ENCODE measurements at places on chromosomes 1 and 21. TPM values are rescaled to one million over a fixed set of nuclear protein-coding genes. Genes with fewer than 3 reads are reported as not detected.
A peak's percentile ranks its signal among the peaks of the same experiment; 100 is the strongest.

OR2AK2 gene
- polyA plus RNA-seq = not detected

SLC30A2 gene
- polyA plus RNA-seq = not detected

ATAD3C gene
- polyA plus RNA-seq = not detected

CITED4 gene
- 0.98 TPM for polyA plus RNA-seq

RIMS3 gene
- 0.33 TPM for polyA plus RNA-seq

LIN9 gene
- polyA plus RNA-seq = 2.2 TPM

TCEA3 gene
- 14.7 TPM for polyA plus RNA-seq

GJA5 gene
- polyA plus RNA-seq = not detected

HHAT gene
- 5.1 TPM for polyA plus RNA-seq

FGR gene
- not detected for polyA plus RNA-seq

KRTAP24-1 gene
- polyA plus RNA-seq = not detected

RAP1GAP gene
- 0.14 TPM for polyA plus RNA-seq

SFN gene
- 0.10 TPM for polyA plus RNA-seq

- no peak for DNase-seq
These were observed 231.0 kb upstream of the ADGRL2 start for GRCh38 chr1:81569761-81570160.

GRCh38 chr1:41171266-41171874 lies 70.7 kb downstream of the SCMH1 start:
- no peak for DNase-seq

GRCh38 chr1:229655781-229656180 lies 29.7 kb downstream of the URB2 start:
- DNase-seq = no peak

- no peak for DNase-seq
These were observed 21.5 kb downstream of the AGPAT3 start for GRCh38 chr21:43886565-43886964.

DNA sequence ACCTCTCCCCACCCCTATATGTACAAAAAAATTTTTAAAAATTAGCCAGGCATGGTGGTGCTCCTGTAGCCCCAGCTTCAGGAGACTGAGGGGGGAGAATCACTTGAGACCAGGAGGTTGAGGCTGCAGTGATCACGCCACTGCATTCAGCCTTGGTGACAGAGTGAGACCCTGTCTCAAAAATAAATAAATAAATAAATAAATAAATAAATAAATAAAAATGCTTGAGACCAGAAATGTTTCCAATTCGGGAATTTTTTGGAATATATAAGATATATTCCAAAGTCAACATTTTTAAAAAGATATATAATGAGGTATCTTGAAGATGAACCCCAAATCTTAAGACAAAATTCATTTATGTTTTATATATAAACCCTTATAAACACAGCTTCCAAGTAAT lies 42.4 kb upstream of the RAB4A start:
- no peak for DNase-seq

DNA sequence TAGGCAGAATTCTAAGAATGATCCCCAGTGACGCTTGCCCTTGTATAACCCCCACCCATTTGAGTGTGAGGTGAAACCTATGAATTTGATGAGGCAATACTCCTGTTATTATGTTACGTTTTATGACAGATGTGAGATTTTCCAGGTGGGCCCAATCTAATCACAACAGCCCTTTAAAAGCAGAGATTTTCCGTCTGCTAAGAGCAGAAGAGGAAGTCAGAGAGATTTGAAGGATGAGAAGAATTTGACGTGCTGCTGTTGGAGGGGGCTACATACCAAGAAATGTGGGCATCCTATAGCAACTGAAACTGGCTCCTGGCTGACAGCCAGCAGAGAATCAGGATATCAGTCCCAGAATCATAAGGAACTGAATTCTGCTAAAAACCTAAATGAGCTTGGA lies 2.4 kb upstream of the SLC19A2 start:
- DNase-seq = no peak

DNA sequence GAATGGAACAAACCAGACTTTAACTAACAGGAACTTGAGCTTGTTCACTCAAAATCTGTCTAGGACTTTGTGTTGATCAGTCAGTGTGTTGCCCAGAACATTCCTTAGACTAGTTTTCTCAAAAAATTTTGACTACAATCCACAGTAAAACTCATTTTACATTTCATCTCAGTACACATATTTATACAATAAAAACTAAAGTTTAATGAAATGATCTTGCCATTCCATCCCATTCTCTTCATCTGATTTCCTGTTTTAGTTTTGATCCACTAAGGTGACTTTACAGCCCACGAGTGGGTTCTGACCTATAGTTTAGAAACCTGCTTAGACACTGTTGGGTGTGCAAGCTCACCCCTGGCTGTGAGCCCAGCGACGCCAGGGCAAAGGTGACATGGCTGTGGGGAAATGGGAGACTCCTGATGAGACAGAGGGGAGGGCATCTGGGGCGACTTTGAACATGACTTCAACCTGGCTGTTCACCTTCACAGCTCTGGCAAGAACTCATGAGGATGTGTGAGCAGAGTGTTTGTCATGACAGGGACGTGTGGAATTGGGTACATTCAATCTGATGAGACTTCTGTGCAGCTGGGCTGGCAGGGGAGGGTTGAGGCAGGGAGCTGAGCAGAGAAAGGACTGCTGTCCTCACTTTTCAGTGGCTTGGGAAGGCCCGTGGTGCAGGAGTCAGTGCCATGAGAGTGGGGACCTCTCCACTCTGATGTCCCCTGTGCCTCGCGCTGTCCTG lies 40.6 kb downstream of the LHX4 start:
- no peak for DNase-seq

GRCh38 chr1:91791103-91791502 lies 94.8 kb downstream of the TGFBR3 start:
- DNase-seq = no peak

GRCh38 chr1:225450491-225451191 lies 22.8 kb upstream of the LBR start:
- DNase-seq = no peak

GRCh38 chr1:2189459-2190425 lies 4.8 kb downstream of the FAAP20 start:
- DNase-seq = peak; percentile 90

GRCh38 chr1:62508187-62508758 lies 71.4 kb downstream of the USP1 start:
- peak; percentile 11 for DNase-seq

DNA sequence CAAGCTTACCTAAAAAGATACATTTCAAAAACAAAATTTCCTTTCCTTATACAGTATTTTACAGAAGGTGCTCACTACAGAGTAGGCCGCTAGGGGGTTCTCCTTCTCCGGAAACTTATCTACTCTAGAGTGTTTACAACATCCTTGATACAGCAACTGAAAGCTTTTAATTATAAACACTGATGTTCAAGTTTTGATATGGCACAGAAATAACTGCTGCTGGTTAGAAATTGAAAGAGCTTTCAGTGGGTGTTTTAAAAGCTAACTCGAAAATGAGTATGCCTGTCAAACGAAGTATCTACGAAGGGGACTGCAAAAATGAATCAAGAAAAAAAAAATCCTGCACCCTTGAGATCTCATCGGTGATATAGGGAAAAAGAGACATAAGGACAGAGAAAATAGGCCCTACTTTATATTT lies 1.0 kb downstream of the YOD1 start:
- DNase-seq = no peak

GRCh38 chr1:147560765-147561471 lies 19.6 kb downstream of the BCL9 start:
- DNase-seq = no peak

DNA sequence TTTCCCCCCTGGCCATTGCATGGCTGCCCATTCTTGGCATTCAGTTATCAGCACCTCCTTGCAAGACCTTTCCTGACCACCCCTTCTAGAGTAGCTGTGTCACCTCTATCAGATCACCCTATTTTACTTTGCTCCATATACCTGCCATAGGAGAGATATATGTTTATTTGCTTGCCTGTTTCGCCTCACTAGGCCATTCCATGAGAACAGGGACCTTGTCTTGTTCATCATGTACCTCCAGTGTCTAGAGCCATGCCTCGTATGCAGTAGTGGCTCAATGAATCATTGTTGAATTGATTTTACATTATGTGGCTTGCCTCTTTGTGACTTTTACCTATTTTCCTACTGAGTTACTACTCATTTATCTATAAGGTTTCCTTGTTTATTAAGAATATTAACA lies 26.4 kb upstream of the PADI2 start:
- no peak for DNase-seq

DNA sequence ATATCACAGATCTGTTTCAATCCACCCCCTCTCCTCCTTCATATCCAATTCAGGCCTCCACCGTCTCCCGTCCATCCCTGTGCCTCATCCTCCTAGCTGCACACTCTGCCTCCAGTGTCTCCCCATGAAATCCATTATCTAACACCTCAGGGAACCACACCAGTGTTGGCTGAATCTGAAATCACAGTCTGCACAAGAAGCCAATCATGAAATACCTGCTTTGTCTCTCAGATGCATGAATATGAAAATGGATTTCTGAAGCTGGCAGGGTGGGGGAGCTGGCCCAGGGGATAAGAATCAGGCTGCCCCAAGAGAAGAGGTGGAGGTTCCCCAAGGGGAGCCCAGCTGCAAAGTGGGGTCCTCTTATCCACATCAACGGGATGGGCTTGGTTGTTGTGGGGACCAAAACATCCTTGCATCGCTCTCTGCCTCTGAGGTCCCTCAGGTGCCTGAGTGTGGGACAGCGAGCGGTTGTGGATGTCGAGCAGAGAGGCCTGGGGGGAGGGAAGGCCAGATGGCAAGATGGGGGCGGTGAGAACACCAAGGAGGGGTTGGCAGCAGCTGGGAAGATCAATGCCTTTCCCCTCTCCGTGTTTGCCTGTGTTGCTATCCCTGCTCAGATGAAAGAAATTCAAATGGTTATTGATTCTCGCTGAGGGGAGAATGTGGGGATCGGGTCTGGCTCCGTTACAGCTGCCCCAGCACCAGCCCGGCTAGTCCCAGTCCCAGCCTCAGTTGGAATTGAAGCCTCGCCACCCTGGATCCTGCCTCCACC lies 237.3 kb upstream of the POU3F1 start:
- DNase-seq = no peak

DNA sequence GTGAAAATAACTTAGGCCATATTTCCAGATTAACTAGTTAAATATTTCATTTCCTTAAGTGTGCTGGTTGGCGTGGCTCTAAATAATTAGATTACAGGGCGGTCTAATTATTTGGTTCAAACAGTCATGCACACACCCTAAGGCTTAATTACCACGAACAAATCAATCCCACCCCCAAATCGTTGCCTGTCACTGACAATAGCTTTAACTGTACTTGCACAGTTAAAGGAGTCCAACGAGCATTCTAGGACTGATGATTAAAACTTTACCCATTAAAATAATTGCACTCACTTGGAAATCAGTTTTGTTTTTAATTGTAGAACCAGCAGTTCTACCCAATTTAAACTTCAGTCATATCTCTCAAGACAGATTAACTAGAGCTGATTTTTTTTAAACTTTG lies 1.5 kb upstream of the POU2F1 start:
- DNase-seq = no peak

- no peak for DNase-seq
These were observed 35.4 kb upstream of the C1QA start for GRCh38 chr1:22600817-22601605.

DNA sequence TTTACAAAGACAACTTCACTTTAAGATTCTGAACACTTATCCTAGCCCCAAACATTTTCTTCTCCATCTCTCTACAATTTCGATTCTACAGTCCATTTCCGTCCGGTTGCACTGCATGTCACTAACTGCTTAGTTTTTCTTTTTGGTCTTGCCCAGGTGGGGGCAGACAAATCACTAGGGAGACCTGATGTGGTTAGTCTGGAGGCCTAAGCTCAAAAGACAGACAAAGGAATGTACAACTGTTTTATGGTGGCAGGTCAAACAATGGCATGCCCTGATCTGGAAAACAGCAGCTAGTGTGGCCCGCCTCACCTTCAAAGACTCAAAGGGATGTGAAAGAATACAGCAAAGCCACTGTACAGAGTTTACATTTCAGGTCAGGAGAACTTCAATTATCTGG lies 3.8 kb downstream of the ETV3 start:
- DNase-seq = no peak

DNA sequence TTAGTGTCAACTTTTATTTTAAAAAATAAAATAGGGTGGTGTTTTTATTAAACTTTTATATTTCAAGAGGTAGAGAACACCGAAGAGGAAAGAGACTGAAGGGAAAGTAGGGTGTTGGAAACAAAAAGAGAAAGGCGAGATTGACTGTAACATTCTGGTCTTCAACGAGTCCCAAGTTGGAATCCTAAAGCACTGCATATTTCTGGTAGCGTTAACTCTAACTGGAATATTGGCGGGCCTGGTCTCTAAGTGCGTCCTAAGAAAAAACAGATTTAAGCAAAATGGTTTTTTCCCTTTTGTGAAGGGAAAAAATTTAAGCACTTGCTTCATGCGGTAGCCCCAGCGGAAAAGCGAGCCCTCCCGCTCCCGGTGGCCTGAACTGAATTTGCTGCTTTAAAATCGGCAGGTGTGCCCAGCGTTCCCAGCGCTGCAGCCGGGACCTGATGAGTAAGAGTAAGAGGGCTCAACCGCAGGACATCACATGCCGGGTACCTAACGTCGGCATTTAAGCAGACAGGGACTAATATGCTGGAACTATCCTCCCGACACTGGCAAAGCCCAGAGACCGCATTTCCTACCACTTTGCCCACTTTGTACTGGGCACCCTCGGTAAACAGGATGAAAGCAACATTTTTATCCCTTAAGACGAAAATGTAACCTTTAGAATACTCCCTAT lies 30.5 kb upstream of the NFIA start:
- DNase-seq = no peak

GRCh38 chr1:225834417-225835329 lies 24.7 kb downstream of the EPHX1 start:
- no peak for DNase-seq

DNA sequence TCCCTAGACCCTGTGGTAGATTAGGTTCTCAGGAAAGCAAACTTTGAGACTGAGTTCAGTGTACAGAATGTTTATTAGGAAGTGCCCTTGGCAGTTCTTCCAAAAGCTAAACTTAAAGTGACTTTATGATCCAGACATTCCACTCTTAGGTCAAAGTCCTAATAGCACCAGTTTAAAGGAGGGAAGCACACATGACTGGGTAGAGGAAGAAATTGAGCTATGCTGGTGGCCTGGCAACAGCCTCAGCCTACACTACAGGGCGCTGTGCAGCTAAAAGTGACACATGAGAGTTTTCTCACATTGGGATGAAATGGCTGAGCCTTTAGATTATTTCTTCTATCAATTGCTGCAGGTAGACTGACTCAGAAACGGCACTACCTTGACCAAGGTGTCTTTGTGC lies 280.4 kb downstream of the BRINP2 start:
- DNase-seq = no peak

GRCh38 chr1:230185076-230186001 lies 118.3 kb downstream of the GALNT2 start:
- DNase-seq = no peak

DNA sequence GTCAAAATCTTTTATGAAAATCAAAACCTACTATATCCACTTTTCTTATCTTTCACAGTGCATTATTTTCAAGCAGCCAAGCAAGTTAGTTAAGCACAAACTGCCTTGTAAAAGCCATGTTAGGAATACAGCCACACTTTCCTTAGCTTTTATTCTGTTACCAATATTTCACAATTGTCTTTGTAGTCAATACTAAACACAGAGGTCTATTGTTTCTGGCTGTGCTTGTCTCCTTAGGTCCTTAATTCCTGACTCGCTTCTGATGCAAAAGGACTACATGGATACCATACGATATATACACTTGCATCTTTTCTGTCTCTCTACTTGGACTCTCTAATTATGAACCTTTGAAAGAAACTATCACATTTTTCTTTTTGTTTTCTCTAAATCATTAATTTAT lies 331.8 kb downstream of the NEGR1 start:
- no peak for DNase-seq

GRCh38 chr1:153881751-153882150 lies 41.0 kb downstream of the GATAD2B start:
- DNase-seq = no peak

GRCh38 chr1:151196292-151196800 lies 2.0 kb upstream of the PIP5K1A start:
- DNase-seq = peak; percentile 63
